Endodermal cell (in vitro differentiated cells): ENCODE measurements at places on chromosomes 2 and 18. TPM values are rescaled to one million over a fixed set of nuclear protein-coding genes. Genes with fewer than 3 reads are reported as not detected.

- H3K27ac ChIP-seq = no peak overlapping the region
- H3K4me1 ChIP-seq = no peaks in the 10 kb centered on the region
- H3K36me3 ChIP-seq = no peaks in the 10 kb centered on the region
- H3K27me3 ChIP-seq = no peaks in the 10 kb centered on the region
- no peak for DNase-seq
- no peak overlapping the region for H3K4me3 ChIP-seq
Observed at GRCh38 chr2:226652369-226652768, 147.3 kb downstream of the IRS1 start.

DNA sequence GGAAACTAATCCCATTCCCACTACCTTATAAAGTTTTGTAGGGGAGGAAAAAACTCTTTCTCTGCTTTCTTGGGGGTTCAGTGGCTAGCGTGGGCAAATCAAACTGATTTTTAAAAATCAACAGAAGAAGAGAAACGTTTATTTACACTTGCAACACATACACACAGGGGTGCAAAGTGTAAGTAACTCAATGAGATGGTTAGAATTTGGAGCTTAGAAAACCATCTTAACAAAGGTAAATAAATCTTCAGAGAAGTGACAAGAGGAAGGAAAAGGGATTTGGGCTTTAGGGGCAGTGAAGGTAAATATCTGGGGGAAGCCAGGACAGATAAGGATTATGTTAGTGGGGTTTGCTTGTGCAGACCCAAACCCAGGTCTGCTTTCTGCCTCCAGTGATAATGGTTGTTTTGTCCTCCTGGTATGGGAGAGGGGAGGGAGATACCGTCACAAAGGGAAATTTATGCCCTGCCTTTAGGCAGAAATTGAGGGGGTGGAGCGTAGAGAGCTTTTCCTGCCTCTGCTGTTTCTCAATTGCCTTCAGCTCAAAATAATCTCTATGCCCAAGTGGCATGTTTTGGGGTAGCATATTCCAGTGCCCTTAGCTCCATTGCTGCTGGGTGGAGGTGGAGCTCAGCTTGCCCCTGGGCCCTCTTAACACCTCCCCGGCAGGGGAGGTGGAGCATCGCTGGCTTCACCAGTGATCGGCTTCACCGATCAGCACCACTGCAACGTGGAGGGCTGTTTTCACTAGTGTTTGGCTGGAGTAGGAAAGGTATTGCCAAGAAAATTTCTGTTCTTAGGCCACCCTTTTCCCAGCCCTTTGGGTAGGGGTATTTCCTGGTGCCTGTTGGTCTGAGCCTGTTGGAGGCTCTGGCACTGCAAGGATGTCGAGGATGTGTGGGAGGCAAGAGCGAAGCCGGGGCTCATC, 92.2 kb downstream of the TEX51 start:
- peaks cover 3% of the 10 kb centered on the region for H3K4me1 ChIP-seq
- no peaks in the 10 kb centered on the region for H3K27me3 ChIP-seq
- H3K27ac ChIP-seq = no peak overlapping the region
- H3K4me3 ChIP-seq = no peak overlapping the region
- DNase-seq = no peak

- H3K27me3 ChIP-seq = no peaks in the 10 kb centered on the region
- no peak overlapping the region for H3K4me3 ChIP-seq
- peak; percentile 89 for DNase-seq
- H3K4me1 ChIP-seq = peaks cover 7% of the 10 kb centered on the region
Observed at GRCh38 chr2:219073413-219074129, 12.8 kb upstream of the IHH start.

DNA sequence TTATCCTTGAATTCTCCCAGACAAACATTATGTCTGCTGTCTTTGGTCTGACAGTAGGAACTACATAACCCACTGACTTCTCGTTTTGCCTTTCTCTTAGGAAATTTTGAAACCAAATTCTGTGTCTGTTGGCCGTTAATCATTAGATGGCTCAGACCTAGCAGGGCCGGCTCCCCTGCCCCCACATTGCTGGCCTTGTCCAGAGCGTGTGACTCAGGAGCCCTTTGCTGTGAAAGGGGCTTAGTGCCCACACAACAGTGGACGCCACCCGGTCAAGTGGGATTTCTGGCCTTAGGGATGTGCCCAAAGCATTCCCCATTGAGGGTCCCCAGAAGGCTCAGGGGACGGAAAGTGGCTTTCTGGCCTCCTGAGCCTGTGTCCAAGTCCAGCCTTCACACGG, 137.5 kb downstream of the CTIF start:
- DNase-seq = no peak
- peaks cover 7% of the 10 kb centered on the region for H3K36me3 ChIP-seq
- no peak overlapping the region for H3K27ac ChIP-seq
- no peaks in the 10 kb centered on the region for H3K27me3 ChIP-seq
- no peak overlapping the region for H3K4me3 ChIP-seq

DNA sequence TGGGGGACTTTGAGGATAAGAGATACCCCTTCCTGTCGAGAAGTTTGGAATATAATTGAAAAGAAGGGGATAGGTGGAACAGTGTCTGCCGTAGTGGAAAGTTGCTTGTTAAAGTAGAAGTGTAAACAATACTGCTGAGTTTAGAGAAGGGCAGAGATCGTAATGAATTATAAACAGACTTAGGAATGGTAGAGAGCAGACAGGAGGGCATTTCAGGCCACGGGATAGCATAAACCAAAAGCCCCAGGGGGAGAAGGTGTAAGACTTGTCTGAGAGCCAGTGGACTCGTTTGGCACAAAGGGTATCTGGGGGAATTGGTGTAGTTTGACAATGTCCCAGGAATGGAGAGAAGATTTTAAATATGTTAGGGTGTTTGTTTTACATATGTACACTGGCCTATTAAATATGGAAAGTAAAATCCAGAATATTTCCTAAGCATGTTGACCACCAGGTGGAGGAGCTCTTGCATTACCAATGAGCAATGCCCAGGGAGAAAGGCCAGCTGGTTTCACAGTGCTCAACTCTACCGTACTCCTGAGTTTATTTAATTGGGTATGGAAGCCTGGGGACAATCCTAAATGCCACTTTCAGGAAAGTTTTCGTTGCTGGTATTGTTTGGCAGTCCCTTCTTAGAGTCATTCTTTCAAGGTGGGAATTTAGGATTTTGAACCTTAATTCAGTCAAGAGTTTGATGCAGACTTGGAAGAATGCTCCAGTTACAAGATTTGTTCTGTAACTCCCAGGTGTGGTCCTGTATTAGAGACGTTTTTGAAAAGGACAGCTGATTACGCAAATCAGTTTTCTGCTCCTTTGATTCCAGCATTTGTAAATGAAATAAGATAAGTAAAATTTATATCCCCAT, 7.5 kb downstream of the COPS8 start:
- H3K27me3 ChIP-seq = no peaks in the 10 kb centered on the region
- no peak for DNase-seq
- no peak overlapping the region for H3K27ac ChIP-seq
- H3K4me1 ChIP-seq = no peaks in the 10 kb centered on the region

GRCh38 chr2:7707723-7708122, 790.5 kb downstream of the RNF144A start:
- no peaks in the 10 kb centered on the region for H3K36me3 ChIP-seq
- no peak overlapping the region for H3K27ac ChIP-seq
- H3K4me1 ChIP-seq = no peaks in the 10 kb centered on the region
- H3K4me3 ChIP-seq = no peak overlapping the region
- no peak for DNase-seq

- H3K36me3 ChIP-seq = no peaks in the 10 kb centered on the region
- no peak for DNase-seq
- H3K4me1 ChIP-seq = peaks cover 5% of the 10 kb centered on the region
Observed at GRCh38 chr2:134178138-134178877, 75.6 kb upstream of the MGAT5 start.

DNA sequence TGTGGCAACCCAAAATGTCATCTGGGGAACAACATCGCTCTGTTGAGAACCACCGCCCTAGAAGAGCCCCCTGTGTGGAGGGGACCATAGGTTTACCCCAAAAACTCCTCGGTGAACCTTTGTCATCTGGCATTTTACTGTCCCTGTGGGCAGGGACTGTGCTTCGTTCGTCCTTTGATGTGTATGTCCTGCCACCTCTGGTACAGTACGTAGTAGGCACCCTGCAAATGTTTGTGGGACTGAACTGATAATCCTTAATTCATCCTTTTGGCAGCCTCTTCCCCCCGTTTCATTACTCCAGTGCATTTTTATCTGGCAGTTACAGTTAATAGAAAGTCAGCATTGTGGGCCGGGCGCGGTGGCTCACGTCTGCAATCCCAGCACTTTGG, 728 bp downstream of the NAPG start:
- no peak overlapping the region for H3K27ac ChIP-seq
- no peaks in the 10 kb centered on the region for H3K4me1 ChIP-seq
- H3K27me3 ChIP-seq = no peaks in the 10 kb centered on the region
- H3K36me3 ChIP-seq = no peaks in the 10 kb centered on the region
- peak overlapping the region; percentile 96 for H3K4me3 ChIP-seq

GRCh38 chr2:233300401-233300800, 7.2 kb upstream of the SAG start:
- no peaks in the 10 kb centered on the region for H3K4me1 ChIP-seq
- H3K27me3 ChIP-seq = no peaks in the 10 kb centered on the region
- H3K27ac ChIP-seq = no peak overlapping the region
- DNase-seq = no peak
- peaks cover 11% of the 10 kb centered on the region for H3K36me3 ChIP-seq
- no peak overlapping the region for H3K4me3 ChIP-seq

GRCh38 chr2:40321016-40321623, 130.8 kb downstream of the SLC8A1 start:
- no peaks in the 10 kb centered on the region for H3K36me3 ChIP-seq
- no peaks in the 10 kb centered on the region for H3K27me3 ChIP-seq
- no peak overlapping the region for H3K4me3 ChIP-seq

The CAPN14 gene
- total RNA-seq = 0.21 to 0.40 TPM (median 0.36 TPM) in 3 replicates

The MORN2 gene
- 13.7 and 23.0 TPM in 2 replicates for total RNA-seq

The CHST10 gene
- 10.0 to 17.6 TPM (median 17.0 TPM) in 3 replicates for total RNA-seq

The IL36B gene
- total RNA-seq = not detected in 3 replicates

The MARCHF4 gene
- 0.51 to 1.3 TPM (median 0.78 TPM) in 3 replicates for total RNA-seq
